ENCODE measurements at places on chromosomes 5 and 9. TPM values are rescaled to one million over a fixed set of nuclear protein-coding genes. Genes with fewer than 3 reads are reported as not detected.

- no peak for DNase-seq
Observed at GRCh38 chr5:8633259-8633658, 764.3 kb downstream of the MTRR start.

- DNase-seq = peak; percentile 62
Observed at GRCh38 chr5:45454114-45454513, 242.1 kb downstream of the HCN1 start.

DNA sequence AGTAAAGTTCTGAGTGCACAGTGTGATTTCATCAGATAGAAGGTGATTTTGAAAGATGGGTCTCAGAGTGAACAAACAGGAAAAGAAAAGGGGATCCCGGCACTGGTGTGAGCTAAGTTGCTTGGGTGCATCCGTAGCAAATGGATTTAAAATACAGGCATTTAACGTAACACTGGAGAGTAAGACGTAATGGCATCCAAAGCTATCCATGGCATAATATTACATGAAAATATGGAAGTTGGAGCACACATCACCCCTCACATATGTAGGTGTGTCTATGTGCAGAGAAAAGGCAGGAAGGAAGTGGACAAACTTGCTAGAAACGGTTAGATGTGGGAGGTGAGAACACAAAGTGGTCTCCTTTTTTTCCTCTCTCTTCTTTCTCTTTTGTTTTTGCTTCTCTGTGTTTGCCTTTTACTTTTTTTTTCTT is 38.2 kb upstream of the SEMA4D start:
- no peak for DNase-seq

DNA sequence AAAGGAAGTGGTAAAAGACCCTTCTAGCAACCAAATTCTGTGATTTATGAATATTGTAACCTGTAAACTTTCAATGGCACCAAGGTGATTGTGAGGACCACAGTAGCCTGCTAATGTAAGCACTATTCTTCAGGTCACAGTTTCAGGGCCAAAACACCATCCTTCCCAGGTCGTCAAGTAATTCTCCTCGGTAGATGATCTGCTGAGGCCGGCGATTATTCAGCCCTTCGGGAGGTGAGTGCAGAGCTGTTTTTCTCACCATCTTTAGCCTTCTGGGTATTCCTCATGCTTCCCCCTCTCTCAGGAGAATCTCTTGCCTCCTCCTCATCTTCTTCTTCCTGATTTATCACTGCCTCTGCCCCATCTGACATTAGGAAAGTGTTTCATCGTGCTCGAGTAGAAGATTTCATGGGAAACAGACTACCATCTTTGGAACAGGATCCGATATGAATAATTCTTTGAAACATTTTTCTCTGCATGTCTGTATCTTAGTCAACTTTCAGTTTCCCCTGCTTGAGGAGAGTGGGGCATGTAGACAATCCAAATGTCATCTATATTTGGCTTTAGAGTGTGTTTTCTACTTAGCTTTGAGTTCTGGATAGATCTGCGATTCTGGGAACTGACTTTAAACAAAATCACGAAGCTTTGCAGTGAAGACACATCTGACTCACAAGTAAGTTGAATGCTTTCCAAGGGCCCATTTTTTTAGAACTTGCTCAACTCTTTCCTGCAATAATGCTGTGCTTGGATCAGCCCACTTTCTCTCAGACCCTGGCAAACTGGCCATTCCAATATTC is 173.9 kb downstream of the AOPEP start:
- peak; percentile 96 for DNase-seq

DNA sequence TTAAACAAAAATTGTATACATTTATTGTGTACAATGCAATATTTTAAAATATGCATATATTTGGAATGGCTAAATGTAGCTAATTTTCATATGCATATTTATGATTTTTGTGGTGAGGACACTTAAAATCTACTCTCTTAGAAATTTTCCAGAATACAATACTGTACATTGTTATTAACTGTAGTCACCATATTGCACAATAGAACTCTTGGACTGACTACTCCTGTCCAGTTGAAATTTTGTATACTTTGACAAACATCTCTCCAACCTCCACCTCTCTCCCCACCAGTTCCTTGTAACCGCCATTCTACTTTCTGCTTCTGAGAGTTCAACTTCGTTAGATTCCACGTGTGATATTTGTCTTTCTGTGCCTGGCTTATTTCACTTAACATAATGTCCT is 49.2 kb upstream of the TAF11L2 start:
- no peak for DNase-seq

SLC6A18 gene
- total RNA-seq = not detected

CBY3 gene
- not detected for total RNA-seq

DNA sequence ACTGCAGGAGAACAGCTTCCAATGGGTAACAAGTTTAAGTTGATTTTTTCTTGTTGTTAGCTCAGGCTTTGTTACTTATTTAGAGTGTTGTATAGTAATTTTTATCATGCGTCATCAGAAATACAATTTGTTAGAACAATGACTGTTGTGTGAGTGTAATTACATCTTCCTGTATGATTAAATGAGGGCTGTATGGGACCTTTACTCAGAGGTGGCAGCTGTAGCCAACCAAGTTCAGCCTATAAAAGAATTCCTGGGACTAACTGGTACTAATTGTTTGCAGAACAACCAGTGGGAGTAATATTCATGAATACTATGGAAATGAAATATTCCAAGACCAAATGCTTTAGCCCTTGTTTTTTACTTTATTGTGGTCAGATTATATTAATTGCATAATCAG is 30.8 kb upstream of the TJP2 start:
- DNase-seq = peak; percentile 22

GRCh38 chr9:112327718-112328450 is 5.5 kb downstream of the PTBP3 start:
- DNase-seq = peak; percentile 46

DNA sequence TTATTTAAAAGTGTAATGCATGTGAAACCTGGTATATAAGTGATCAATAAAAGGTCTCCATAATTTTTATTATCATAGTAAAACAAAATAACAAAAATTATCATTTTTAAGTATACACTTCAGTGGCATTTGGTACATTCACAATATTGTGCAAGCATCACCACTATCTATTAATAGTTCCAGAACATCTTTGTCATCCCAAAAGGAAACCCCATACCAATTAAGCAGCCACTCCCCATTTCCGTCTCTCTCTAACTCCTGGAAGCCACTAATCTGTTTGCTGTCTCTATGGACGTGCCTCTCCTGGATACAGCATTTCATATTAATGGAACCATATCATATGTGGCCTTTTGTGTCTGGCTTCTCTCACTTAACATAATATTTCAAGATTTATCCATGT is 7.6 kb downstream of the OLFML2A start:
- DNase-seq = no peak

- peak; percentile 30 for DNase-seq
Observed at GRCh38 chr5:102772273-102772672, 17.2 kb downstream of the PAM start.

DNA sequence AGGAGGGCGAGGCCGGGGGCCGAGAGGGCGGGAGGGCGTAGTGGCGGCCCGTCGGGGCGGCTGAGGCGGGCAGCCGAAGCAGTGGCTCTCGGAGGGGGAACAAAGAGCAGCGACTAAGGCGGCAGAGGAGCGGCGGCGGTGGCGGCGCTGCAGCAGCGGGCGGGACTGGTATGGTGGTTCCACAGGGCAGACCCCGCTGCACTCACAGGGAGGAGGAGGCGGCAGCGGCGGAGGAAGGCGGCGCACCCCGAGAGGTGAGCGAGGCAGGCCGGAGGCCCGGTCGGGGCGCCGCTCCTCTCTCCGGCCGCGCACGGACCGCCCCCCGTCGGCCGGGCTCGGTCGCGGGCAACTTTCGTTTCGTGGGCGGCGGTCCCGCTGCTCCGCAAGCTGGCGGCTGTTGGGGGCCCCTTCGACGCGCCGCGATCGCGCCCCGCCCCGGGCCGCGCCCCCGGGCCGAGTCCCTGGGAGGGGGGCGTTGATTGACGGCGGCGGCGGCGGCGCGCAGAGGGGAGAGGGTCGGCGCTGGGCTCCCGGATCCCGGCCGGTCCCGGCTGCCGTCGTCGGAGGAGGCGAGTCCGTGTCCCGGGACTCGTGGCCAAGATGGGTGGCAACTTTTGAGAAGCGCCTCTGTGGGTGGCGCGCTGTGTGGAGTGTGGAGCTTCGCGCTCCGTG is 467 bp downstream of the CNOT6 start:
- no peak for DNase-seq

Data from renal cortical epithelial cell (primary cell).